ENCODE measurements at places on chromosomes 6 and 20. TPM values are rescaled to one million over a fixed set of nuclear protein-coding genes. Genes with fewer than 3 reads are reported as not detected.

The DACT2 gene
- total RNA-seq = 1.4 TPM

The GABRR1 gene
- not detected for total RNA-seq

GRCh38 chr6:105997482-105997881 lies 88.7 kb upstream of the PRDM1 start:
- DNase-seq = no peak

GRCh38 chr20:17969884-17970409 lies 1.1 kb downstream of the MGME1 start:
- no peak for DNase-seq

- no peak for DNase-seq
Measured at GRCh38 chr6:41636833-41637193, 1.5 kb upstream of the MDFI start.

DNA sequence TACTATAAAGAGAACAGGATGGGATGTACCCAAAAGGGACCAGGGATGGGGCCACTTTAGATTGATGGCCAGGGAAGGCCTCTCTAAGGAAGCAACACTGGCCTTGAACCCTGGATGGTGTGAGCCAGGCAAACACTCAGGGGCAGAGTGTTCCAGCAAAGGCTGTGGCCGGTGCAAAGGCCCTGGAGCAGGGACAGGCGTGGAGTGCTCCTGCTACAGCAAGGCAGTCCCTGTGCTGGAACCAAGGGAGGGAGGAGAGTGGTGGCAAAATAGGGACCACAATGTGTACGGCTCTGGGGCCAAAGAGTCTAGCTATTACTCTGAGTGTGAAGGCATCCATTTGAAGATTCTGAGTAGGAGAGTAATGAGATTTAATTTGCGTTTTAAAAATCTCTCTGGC lies 131.6 kb downstream of the BMP7 start:
- no peak for DNase-seq

Measured in esophagus muscularis mucosa (tissue), 4 donors.